C1 segment of cervical spinal cord (tissue), 14 donors: ENCODE measurements at places on chromosomes 1 and 21.
A peak's percentile ranks its signal among the peaks of the same experiment; 100 is the strongest.

DNA sequence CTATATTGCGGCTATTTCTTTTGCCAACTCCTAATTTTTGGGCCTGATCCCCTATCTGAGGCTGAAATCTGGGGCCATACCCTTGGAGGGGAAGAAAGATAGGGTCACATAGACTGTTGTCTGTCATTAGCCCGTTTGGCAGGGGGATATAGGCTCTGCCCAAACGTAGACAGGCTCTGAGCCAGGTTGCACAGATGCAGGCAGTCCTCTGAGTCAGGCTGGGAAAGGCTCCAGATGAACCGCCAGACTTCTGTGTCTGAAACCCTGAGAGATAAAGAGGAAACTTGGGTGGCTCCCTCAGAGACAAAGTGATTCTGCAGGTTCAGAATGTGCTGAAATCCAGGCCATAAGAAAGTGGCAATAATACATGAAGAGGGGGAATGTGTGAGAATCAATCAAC lies 4.0 kb upstream of the CAP1 start:
- DNase-seq: no peak

DNA sequence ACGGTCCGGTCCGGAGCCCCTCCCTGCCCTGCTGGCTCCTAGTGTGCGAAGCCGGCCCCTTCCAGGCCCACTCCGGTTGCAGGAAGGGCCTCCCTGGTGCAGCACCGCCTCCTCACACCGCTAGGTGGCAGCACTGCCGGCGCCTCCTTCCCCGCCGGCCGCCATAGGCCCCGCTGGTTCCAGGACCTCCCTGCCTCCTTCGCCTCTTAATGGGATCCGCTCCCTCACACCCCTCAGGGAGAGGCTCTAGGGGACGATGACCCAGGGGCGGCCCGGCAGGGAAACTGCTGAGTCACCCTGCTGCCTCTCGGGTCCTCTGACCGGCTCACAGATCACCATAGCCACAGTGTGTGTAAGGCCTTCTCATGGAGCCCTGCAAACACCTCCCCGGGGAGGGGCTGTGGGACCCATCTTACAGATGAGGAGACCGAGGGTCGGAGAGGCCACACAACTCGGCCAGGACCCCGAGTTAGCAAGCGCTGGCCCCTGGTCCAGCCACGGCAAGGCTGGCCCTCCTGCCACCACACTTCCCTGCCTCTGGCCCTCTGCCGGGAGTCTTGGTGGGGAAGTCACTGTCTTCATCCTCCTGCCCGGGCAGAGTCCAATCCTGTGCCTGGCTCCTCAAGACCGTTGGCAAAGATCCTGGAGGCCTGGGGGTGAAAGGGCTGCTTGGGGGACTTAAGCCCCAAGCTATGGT lies 1.6 kb upstream of the AJAP1 start:
- no peak for DNase-seq

GRCh38 chr1:42938645-42939615 lies 19.7 kb downstream of the SLC2A1 start:
- DNase-seq: no peak

GRCh38 chr1:36155408-36156328 lies at the start of gene MAP7D1:
TSS of gene MAP7D1 (plus strand) at chr1:36156160. CDS start at chr1:36156418, 258 bp downstream.
- DNase-seq: peak; percentile 96

GRCh38 chr21:25934130-25934529 lies 199.4 kb downstream of the GABPA start:
- DNase-seq: no peak

DNA sequence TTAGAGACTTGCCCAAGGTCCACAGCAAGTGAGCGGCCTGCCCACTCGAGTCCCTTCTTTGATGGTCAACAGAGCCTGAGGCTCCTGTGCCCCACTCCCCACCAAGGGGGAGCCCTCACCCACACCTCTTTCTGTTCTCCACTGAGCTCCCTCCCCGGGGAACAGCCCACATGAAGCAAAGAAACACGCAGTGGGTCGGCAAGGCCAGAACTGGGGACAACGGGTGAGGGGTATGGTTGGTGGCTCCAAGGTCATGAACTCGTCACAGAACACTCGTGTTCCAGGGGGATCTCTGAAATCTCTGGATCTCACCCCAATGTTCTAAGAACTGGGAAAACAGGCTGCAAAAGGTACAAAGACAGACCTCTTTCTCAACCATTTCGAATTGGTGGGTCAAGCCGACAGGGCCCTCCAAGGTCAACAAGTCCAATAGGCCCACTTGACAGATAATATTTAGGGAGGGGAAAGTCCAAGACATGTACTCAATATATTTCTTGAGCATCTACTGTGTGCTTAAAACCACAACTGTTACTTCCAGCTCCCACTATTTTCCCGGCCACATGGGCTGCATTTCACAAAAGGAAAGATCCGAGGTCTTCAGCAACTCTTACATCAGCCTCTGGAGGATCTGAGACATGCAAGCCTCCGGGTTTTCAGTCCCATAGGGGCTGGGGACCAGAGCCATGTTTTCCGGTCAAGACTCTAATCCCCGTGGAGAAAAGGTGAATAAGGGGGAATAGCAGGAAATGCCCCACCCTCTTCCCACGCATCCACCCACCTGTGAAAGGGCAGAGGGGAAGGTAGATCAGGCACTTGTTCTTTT lies 1.1 kb upstream of the RAP1GAP start:
- no peak for DNase-seq

GRCh38 chr1:115210302-115210711 lies 121.0 kb upstream of the TSPAN2 start:
- DNase-seq: no peak

GRCh38 chr1:5748286-5749225 lies 243.7 kb downstream of the NPHP4 start:
- no peak for DNase-seq
